ENCODE measurements at places on chromosomes 1 and 21. TPM values are rescaled to one million over a fixed set of nuclear protein-coding genes. Genes with fewer than 3 reads are reported as not detected.

TTC34 gene
- under 0.01 TPM for total RNA-seq

CFHR5 gene
- total RNA-seq, result not detected

KCNT2 gene
- total RNA-seq, result 2.3 TPM

THEM4 gene
- total RNA-seq, result 5.2 TPM

TARBP1 gene
- total RNA-seq, result 14.4 TPM

CD1E gene
- total RNA-seq, result not detected

All from myometrial cell (primary cell).